ENCODE measurements at places on chromosomes 5 and 9. TPM values are rescaled to one million over a fixed set of nuclear protein-coding genes. Genes with fewer than 3 reads are reported as not detected.

DNA sequence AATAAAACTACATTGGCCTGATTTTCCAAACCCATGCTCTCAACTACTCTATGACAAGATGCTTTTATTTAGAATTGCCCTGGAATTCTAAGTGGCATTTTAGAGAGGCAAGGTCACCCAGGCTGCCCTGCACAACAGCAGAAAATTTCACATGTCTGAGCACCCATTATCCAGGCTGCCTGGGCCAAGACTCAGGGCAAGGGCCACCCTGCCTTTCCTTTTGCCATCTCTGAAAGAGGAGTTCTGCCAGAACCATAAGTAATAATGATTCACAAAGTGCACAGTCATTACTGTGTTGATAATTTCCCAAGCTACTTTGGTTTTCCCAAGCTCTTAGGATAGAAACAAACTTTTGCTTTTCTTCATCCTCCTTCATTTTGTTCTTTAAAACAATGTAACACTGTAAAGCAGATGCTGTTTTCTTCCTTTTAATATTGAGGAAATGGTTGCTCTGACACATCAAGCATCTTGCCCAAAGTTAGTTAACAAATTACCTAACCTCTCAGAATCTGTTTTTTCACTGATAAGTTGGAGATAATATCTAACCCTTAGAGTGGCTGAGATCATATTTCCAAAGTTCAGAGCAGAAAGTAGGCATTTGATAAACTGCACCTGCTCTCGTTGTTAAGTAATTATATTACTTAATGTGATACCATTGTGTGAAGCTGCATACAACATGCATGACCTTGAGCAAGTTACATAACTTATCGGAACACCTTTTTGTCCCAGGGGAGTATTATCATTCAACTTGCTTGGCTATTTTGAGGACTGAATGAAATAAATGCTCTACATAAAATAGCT lies 325.6 kb downstream of the PRELID2 start:
- DNase-seq, result no peak

DNA sequence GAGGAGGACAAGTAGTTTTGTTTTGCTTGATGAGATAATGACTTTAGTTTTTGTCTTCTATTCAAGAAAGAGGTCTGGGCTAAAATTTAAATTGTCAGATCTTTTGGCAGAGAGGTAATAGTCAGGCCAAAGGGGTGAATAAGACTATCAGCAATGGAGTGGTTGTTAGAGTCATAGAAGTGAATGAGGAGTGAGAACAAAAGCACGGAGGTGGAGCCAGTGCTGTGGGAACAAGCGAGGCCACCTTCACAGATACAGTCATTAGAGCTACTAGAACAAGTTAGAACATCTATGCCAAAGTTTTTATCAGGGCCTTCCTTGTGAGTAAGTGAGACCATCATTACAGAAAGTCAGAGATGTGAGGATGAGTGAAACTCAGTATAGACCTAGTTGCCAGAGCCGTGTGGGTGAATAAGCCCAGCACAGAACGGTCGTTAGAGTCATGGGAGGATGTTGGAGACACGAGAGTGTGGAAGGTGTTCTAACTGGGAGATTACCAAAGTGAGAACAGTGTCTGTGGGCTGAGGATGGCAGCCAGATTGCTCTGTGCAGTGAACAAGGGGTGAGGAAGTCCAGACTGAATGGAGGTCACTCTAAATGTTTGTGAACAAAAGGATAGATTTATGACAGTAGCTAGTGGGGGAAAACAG lies 135.1 kb downstream of the RPS23 start:
- no peak for DNase-seq

DNA sequence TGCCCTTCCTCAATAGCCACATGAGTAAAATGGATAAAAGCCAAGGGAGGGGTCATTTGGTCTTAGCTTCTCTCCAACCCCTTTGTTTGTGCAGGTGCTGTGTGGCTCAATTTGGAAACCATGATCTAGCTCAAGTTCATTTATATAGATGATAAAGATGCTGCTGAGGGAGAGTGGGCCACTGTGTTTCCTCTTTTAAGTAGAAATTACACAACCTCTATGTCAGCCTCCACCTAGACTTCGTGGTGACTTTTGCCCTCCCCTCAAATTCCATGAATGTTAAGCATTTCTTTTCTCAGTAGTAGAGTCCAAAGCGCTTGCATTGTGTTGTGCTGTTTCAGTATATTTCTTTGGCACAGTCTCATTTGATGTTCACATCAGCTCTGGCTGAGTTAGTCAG lies 241.4 kb downstream of the ARHGAP26 start:
- DNase-seq, result no peak

DNA sequence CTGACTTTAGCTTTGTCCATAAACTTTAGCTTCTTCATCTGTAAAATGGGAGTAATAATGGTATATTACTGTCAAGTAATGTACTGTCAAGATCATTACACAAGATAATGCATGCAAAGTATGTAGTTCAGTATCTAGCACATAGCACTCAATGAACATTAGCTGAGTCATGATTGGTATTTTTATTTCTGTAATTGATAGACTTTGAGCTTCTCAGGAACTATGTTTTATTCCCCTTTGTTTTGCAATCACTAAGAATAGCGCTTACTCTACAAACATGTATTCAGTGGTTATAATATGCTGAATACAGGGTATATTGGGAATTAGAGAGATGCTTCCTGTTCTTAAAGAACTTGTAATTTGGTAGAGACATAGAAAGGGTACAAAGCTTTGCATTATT lies 142.3 kb upstream of the KLF9 start:
- DNase-seq, result no peak

DNA sequence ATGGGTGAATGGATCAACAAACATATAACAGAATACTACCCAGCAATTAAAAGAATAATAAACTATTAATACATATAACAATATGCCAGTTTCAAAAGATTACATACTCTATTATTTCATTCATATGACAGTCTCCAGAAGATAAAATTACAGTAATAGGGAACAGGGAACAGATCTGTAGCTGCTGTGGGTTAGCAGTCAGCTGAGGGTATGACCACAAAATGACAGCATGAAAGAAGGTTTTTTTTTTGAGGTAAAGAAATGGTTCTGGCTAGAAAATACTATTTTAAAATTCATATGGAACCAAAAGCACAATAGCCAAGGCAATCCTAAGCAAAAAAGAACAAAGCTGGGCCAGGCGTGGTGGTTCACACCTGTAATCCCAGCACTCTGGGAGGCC lies 73.0 kb upstream of the NR5A1 start:
- no peak for DNase-seq

- DNase-seq, result no peak
Observed at GRCh38 chr9:89555451-89556375, 49.1 kb upstream of the GADD45G start.

GRCh38 chr5:54829102-54829501 lies 156.3 kb downstream of the ESM1 start:
- no peak for DNase-seq

Gene INSL4
- total RNA-seq, result not detected

Gene TEX48
- not detected for total RNA-seq

Gene PITX1
- 0.81 TPM for total RNA-seq

Gene SLC46A2
- 0.28 TPM for total RNA-seq

Gene GALNT10
- total RNA-seq, result 25.2 TPM
